ENCODE measurements at places on chromosomes 13 and 19.

GRCh38 chr13:37001921-37002250 lies 1.3 kb downstream of the EXOSC8 start:
- DNase-seq = no peak

DNA sequence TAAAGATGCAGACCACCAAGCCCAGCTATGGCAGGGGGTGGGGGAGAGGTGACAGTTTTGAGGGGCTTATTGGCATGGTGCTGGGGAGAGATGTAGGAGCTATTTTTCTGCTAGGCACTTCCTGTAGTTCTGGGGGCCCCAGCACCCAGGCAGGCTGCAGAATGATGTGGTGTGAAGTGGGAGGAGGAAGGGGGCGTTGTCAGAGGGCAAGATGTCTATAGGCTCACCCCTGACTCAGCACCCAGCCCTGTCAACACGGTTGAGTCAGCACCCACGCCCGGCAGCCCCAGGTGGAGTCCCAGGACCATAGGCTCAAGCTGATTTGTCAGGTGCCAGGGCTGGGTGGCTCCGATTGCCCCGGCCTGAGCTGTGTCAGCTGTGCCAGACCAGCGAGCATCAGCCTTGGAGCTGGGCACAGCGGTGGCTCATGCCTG lies 5.8 kb downstream of the KLF2 start:
- DNase-seq = peak; percentile 85

DNA sequence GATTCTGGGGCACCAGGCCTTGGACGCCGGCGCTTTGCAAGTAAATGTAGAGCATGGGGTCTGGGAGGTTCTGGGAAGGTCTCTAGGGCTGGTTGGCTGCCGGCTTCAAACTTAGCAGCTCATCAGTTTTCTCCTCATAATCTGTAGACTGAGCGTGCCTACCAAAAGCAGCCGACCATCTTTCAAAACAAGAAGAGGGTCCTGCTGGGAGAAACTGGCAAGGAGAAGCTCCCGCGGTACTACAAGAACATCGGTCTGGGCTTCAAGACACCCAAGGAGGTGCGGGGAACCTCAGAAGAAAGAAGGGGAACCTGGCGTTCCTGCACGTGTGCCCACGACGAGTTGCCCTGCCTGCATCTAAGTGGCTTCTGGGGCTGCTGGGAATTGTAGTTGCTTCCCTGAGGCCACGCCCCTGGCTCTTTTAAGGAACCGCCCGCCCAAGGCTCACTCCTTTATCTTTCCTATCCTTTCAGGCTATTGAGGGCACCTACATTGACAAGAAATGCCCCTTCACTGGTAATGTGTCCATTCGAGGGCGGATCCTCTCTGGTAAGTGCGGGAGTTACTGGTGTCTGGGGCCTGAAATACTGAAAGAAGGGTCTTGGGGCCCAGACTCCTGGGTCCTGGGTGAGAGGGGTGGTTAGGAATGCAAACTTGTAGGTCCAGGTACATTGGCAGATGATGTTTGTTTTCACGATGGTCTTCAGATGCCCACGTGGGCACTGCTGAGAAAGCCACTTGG lies 984 bp downstream of the RPS11 start:
- no peak for DNase-seq

GRCh38 chr13:109333893-109334651 lies 452.3 kb downstream of the IRS2 start:
- DNase-seq = no peak

DNA sequence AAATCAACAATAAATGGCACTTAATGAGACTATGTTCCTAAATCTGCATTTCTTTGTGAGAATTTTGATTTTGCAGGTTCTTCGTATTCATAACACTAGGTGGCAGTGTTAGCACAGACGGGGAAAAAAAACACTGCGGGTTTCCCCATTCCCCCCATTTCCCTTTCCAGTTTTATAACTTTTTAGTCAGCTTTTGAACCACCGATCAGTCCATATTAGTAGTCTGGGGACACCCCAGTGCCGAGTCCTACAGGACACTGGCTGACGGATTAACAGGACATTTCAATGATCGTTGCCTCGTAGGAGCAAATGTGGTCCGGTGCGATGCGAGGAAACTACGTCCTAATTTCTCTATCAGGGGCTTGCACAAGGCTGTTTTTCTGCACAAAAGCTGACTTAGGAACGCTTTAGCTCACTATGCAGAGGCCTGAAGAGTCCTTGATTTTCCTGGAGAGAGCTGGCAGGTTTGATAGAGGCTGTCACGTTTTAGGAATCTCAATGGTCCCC lies 234.3 kb downstream of the LMO7 start:
- no peak for DNase-seq

DNA sequence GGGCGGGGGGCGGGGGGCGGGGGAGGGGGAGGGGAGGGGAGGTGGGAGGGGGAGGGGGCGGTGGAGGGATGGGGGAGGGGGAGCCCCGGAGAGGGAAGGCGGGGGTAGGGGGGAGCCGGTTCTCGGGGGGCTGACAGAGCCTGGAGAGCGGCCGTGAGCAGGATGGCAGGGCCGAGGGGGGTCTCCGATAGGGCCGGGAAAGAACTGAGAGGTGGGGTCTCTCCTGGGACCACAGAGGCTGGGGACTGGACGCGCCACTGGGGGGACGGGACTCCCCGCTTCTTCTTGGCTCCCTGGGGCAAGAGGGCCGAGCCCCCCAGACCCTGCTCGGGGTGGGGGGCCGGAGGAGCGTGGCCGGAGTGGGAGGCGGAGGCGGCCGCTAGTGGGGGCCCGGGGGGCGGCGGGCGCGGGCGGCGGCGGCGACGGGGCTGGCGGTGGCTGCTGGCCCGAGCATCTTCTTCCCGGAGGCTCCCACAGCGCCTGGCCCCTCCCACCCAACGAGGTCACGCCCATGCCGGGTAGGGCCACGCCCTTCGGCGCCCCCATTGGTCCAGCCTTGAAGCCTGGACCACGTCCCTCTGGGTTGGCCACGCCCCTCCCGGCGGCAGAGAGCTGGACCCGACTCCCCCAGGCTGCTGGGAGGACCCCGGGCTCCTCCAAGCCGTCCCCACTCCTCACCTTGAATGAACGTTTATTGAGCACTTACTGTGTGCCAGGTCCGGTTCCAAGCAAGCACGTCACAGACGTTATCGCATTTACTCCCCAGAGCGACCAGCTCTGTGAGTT lies at the start of gene NOVA2:
TSS of gene NOVA2 (minus strand) at position 313 of the 786 bp plus-strand sequence. CDS start 514 bp downstream, outside the sequence.
- DNase-seq = no peak

DNA sequence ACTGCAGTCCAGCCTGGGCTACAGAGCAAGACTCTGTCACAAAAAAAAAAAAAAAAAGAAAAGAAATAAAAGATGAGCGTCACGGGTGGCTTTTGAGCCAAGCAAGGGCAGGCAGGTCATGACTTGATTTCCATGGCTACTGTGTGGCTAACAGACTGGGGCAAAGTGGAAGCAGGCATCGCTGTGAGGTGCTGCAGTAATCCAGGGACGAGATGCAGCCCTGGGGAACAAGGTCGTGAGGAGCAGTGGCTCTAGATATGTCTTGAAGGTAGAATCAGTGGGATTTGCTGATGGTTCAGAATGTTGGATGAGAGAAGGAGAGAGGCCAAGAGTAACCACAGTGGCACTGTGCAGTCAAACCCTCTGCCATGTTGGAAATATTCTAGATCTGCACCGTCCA lies 14.2 kb downstream of the HAS1 start:
- DNase-seq = no peak

DNA sequence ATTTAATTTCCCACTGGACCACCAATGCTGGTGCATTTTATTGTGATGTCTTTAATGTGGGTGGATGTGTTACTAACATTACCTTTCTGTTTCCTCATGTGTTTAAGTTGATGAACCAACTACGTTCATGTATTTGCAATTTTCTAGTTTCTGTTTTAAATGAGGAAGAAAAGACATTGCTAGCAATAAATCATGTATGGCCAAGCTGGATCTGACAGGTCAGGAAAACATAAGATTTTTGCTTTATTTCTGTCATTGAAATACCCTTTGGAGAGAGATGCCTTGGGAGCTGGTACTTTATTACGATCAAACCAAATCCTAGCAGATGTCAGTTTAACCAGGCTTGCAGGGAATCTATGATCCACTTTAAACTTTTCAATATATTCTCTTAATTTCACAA lies 553.2 kb downstream of the RFC3 start:
- DNase-seq = no peak

- peak; percentile 49 for DNase-seq
These were observed 11.5 kb upstream of the CNFN start for GRCh38 chr19:42401365-42402303.

DNA sequence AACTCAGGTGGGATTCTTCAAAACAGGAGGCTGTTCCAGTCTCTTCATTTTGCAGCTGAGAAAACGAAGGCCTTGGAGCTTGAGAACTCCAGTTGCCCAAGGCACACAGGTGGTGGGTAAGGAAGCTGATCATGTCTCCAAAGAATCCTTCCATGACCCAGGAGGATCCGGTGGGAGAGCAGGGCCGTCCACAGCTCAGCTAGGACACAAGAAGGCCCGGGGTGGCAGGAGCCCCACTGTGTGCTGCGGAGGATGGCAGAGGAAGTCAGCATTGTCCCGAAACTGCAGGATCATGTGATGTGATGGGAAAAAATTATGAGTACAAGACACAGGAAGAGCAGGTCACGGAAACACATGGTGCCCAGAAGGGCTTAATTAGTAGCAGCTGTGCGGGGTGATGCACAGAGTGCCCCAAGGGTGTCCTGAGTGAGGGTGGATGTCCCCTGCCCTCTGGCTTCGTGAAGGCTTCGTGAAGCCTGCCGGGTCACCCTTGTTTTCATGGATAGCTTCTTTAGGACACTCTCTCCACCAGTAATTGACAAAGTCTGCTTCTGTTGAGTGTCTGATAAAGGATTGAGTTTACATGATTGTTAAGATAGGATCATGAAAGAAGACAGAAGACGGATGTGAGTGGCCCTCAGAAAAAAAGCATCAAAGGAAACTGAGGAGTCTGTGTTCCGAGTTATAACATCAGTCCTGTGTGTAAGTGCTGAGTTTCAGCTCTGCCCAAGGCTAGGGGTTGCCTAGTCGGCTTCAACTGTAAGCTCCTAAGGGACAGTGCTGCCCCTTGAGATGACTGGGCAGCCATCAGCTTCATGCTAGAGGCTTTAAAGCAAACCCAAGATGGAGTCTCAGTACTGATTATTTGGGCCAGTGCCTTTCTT lies 33.8 kb upstream of the SACS start:
- DNase-seq = no peak

DNA sequence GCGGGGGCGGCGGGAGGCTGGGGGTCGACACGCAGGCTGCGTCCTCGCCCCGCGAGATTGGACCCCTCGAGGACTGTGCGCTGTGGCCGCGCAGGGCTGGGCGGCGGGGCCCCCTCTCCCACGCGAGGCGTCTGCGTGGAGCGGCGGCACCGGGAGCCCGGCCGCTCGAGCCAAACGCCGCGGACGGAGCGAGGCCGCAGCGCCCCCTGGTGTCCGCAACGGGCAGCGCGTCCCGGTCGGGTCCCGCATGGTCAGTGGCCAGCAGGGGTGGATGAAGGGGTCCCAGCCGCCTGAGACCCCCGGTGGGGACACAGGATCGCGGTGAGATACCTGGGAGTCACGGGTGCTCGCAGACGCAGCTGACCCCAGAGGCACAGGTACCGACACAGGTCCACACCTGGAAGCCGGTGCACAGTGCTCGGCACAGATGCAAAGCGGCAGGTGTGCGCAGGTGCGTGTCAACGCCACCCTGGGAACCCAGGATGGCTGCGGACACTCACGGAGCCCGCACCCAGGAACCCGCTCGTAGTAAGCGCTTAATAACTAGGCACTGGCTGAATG lies 2.1 kb upstream of the CIRBP start:
- DNase-seq = no peak

DNA sequence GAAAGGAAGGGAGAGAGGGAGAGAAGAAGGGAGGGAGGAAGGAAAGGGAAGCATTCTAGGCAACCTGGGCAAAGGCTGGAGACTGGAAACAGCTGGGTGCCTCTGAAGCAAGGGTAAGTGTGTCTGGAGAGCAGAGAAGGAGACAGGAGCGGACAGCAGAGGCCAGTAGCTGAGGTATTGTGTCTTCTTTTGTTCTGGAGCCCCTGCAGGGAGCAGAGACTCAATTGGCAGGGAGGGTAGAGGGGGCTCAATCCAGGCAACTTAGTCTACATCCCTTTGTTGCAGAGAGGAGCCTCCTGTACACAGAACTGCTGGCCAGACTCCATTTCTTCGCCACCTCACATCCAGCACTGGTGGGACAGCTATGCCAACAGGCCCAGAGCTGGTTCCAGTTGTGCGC lies 53.2 kb downstream of the NWD1 start:
- DNase-seq = no peak

DNA sequence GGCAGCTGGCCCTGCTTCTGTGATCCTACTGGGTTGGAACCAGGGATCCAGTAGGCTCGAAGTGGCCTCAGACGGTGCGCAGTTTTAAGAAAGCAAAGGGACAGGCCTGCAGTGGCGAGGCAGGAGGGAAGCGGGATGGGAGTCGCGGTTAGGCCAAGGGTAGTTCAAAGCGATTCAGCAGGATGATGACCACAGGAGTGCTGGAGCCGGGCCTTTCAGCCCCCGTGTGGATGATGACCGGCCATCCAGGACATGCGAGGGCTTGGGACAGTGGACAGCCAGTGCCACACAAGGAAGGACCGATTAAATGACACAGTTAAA lies 854 bp downstream of the RNASEH2B start:
- DNase-seq = no peak

DNA sequence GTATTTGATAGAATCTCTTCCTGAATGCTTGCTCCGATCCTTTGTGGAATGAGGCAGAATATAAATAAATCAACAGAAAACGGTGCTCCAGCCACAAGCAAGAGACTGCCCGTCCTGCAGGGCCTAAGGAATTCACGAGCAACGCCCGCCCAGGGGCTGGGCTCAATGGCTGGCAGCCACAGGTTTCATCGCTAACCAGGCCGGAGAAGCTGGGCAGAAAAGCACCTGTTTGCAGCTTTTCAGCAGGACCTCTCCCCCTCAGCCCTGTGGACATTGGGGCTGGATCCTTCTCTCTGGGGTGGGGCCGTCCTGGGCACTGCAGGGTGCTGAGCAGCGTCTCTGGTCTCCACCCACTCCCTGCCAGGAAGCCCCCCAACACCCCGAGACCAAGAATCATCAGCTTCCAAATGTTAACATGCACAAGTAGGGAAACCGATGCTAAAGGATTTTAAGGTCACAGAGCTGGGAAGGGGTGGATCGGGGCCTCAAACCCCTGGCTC lies 102.5 kb downstream of the GADD45B start:
- DNase-seq = no peak

Measured in stimulated activated CD8-positive, alpha-beta memory T cell treated with anti-CD3 and anti-CD28 coated beads, Interleukin-4, amount 100 ng/mL, for 4 hours (primary cell).